T47D (cell line): ENCODE measurements at places on chromosomes 5 and 9.
A peak's percentile ranks its signal among the peaks of the same experiment; 100 is the strongest.

- no peak for DNase-seq
Observed at GRCh38 chr9:69578026-69578425, 94.1 kb downstream of the APBA1 start.

GRCh38 chr5:139687656-139688055 lies 39.5 kb downstream of the CXXC5 start:
- DNase-seq = no peak

DNA sequence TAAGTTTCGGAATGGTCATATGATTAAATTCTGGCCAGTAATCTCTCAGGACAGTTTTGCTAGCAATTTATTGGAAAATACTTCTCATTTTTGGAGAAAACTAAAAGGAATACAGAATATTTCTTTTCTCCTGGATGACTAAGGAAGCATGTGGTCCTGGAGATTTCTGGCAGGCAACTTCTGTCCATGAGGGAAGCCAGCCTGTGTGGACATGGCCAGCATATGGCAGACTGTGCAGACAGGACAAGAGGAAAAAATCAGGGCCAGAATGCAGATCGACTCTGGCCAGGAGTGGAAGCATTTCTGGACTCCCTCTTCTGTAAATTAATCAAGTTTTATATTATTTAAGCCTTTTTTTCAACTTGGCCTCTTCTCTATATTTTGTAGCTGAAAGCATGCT lies 100.4 kb upstream of the CDH18 start:
- DNase-seq = no peak

GRCh38 chr5:68500813-68501212 lies 285.3 kb downstream of the PIK3R1 start:
- no peak for DNase-seq

DNA sequence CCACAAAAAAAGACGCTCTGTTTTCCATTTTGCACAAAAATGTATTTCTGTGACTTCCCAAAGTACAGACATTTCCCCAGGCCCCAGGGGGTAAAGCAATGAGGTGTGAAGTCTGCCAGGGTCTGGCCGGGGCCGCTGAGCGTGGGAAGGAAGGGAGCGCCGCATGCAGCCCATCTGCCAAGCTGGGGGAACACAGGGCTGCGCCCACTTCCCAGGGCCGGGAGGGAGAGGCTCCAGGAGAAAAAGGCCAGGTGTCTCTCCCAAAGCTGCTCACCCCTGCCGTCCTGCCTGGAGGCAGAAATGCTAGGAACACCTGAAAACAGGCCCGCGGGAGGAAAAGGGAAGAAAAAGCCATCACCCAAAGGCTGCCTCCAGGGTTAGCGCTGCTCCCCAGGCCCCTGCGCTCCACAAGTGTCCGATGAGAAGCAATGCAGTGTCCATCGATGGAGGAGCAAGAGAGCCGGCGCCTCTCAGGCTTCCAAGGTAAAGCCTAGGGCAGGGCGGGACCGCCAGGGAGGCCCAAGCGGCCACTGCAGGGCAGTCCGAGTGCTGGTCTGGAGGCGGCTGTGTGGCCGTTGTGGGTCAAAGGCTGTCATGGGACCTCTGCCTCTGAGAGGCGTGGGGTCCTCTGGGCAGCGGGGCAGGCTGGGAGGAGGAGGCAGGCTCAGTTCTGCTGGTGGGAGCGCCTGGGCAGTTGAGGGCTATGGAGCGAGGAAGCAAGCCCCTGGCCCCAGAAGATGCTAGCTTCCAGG lies 6.0 kb upstream of the ZDHHC12 start:
- no peak for DNase-seq

GRCh38 chr5:77066184-77066583 lies 20.9 kb downstream of the ZBED3 start:
- no peak for DNase-seq

DNA sequence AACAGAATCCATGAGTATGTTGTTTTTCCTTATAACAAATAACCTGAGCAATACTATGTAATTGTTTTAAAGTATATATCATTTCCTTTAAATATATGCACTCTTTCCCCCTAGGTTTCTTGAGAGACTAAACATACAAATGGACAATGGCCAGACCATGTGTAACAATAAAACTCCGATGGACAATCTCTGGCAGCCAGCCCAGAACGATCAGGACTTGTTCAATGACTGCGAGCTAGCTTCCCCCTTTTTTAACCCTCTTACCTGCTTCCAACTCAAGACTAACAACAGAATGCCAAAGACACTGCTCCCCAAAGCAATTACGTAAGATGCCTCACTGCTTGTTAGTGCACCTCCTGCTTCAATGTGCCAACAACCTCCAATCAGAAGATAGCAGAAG lies 94.9 kb downstream of the HTR4 start:
- no peak for DNase-seq

DNA sequence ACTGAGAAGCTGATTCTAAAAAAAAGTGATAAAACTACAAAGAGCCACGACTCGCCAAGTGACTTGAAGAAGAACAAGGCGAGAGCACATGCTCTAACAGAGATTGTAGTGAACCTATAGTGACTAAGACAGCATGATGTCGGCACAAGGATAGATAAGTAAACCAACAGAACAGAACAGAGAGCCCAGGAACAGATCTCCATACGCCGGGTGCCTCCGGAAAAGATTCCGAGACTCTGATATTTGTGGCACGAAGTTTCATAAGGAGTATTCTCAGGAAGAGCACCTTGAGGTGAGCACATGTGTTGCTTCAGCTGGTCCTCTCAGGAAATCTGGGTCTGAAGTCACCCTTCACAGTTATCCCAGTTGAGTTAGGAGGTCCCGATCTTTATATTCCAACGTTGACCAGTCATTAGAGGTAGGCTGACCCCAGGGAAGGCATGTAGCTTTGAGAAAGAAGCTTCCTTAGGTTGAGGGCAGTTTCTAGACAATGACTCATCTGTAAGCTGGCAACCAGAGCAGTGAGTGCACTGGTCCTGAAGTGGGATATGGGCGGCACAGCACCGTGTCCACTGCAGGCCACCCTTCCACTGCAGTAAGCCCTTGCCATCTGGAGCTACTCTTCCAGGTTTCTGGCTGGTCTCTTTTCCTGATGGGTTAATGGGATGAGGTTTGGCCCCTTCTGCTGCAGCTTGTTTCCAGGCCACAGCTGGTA lies 13.6 kb upstream of the CLK4 start:
- no peak for DNase-seq

DNA sequence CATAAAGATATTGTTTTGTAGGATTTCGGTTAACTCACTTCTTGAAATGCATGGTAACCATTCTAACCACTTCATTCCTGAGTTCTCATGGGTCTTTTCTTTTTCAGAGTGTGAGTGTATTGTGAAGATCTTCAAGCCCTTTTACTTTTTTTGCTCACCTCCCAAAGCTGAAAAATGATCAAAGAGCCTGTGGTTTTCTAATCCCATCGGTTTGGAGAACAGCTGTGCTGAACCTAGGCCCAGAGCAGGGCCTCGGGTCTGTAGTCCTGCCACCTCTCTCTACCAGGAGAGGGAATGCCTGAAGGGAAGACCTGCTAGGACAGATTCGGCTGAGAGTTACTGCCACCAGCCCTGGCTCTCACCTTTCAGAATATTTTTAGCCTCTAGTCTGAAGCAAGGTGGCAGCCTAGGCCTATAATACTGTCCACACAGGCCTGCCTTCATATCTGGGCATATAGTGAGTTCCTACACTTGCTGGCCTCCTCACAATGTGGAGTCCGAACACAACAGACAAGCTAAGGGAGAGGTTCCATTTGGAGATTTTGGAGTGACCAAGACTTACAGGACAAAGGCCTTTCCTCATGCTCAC lies 13.8 kb downstream of the RGMB start:
- DNase-seq = no peak

DNA sequence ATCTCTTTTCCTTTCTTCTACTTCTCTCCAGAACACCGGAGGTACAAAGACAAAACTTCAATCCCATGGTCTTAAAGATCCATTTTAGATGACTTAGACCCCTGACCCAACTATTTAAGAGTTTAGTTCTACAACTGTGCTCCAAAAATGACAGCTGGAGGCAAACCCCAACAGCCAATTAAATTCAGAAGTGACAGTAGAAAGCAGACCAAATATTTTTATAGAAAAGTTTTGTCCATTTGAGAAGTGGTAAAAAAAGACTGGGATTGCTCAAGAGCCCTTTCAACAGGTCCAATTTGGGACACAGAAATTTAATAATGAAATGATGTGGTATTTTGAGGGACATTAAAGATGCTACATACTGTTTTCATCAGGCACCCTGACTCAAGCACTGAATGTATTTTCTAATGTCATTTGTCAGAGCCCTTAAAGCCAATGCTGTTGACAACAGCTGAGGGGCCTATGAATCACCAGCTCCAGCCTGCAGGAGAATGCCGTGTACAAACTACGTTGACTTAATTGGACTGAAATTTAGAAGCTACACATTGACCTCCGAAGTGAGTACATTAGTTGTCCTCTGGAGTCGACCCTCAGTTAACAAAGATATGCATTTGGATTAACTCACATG lies 147.5 kb upstream of the PIK3R1 start:
- DNase-seq = no peak

- DNase-seq = peak; percentile 71
Observed at GRCh38 chr5:96752341-96753016, 55.3 kb downstream of the ERAP1 start.

DNA sequence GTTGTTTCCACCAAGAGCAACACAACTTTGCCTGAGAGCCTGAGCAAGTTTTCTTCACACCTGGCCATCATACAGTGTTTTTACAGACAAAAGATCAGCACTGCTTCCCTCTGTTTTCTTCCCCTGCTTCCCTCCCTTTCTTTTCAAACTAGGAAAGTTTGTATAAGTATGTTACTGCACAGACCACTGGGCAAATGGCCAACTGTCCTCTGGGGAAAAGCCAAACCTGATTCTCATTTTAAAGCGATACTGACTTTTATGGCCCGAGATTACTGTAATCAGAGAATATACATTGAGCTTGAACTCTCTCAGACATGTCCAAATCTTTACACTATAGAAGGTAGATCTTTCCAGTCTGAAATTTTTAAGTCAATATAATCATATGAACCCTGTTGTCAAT lies 415.0 kb downstream of the NFIB start:
- DNase-seq = no peak

- no peak for DNase-seq
Observed at GRCh38 chr5:168583742-168584482, 4.7 kb upstream of the PANK3 start.

DNA sequence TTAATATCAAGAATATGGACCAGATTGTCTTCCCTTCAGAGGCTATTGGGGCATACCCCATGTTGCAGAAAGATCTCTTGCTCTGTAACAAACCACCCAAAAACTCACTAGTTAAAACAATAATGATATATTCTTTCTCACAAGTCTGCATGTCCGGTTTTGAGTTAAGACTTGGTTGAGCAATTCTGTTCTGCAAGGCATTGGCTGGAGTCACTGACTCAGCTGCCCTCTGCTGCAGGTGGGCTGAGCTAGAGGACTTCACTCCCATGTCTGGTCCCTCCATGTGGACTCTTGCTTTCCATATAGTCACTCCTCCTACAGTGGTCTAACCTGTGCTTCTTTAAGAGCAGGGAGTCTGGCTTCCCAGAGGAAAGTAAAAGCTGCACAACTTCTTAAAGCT lies 73.4 kb downstream of the ESM1 start:
- DNase-seq = no peak

DNA sequence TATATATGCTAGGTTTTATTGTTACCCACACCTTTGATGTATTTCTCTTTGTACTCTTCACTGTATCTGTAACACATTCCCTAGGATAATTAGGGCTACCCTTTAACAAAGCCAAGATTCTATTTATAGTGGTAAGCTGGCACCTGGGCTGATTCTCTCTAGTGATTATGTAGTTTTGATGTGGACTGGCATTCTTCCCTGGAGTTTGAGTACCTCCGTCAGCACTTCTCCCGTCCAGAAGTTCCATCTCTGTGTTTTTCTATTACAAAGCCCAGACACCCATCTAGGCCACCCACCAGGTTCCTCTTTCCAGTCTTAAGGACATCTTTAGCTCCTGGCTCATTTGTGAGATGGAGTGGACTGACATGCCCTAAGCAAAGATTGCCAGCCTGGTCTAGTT lies 55.9 kb upstream of the CDKN2B start:
- no peak for DNase-seq

DNA sequence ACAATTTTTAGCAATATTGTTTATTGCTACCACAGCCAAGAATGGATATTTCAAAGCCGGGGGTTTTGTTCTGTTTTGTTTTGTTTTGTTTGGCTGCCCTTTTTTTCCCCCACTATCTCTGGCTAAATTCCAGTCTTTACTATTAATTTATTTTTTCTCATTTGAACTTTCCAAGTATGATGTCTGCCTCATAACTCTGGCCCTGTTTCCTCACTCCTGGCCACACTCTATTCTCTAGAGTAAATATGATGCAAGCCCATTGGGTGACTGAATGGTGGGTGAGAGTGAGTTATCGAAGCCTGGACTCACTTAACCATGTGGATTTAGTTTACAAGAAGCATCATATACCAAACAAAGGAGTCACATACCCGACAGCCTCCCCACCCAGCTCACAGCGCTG lies 41.9 kb downstream of the WDR36 start:
- DNase-seq = no peak

- no peak for DNase-seq
Observed at GRCh38 chr9:85042981-85043647, 373.6 kb downstream of the NTRK2 start.

DNA sequence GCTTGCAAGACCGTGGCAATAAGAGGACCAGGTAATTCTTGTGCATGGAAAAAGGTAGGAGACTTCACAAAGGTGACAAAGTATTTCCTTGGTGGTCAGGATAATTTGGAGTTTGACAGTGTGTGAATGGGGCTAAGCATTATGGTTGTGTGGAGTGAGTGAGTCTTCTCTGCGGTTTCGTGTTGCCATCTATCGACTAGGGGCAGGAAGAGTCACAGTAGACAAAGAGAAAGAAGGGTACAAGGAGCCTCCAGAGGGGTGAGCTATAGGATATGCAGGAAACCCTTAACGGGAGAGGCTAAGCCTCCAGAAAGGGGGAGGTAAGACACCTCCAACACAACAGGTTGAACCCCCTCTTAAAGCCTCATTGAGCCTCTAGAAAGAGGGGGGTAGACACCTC lies 64.0 kb upstream of the RANBP6 start:
- DNase-seq = no peak

GRCh38 chr9:130629443-130630070 lies 34.8 kb upstream of the PRDM12 start:
- DNase-seq = no peak

GRCh38 chr5:32833127-32833526 lies 122.0 kb downstream of the NPR3 start:
- DNase-seq = no peak

- no peak for DNase-seq
Observed at GRCh38 chr5:88929385-88929784, 46.4 kb upstream of the MEF2C start.

- DNase-seq = no peak
Observed at GRCh38 chr5:55140908-55141665, 18.9 kb upstream of the GPX8 start.

- no peak for DNase-seq
Observed at GRCh38 chr9:123003466-123003865, 30.0 kb upstream of the GPR21 start.

DNA sequence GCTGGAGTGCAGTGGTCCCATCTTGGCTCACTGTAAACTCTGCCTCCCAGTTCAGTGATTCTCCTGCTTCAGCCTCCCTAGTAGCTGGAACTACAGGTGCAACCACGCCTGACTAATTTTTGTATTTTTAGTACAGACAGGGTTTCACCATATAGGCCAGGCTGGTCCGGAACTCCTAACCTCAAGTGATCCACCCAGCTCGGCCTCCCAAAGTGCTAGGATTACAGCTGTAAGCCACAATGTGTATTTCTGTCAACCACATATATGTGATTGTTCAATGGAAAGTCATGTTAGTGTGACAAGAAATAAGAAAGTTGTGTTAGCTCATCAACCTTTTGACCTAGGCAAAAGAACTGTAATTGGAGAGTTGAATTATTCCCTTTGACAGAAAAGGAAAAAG lies 677.1 kb upstream of the CHD1 start:
- no peak for DNase-seq
